Stimulated activated CD4-positive, alpha-beta T cell treated with anti-CD3 and anti-CD28 coated beads, Interleukin-1b, Interleukin-23, amount 100 ng/mL, for 24 hours (primary cell): ENCODE measurements at places on chromosomes 11 and 22.
A peak's percentile ranks its signal among the peaks of the same experiment; 100 is the strongest.

GRCh38 chr22:22857607-22858558, 29.7 kb upstream of the IGLL5 start:
- no peak for DNase-seq

DNA sequence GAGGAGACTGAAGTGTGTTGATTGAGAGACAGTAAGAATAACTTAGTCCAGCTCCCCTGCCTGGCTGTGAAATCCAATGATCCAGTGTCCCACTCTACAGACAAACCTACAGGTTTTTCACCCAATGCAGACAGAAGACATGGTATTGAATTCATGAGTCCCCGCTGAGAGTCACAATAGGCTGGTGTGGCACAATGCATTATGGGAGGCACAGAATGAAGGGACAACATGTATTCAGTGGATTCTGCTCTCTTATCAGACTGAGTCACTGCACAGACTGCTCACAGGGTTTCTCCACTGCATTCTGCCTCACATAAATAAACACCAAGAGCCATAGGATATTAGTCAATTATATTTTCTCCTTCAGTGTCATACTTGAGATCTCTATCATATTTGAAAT, 55.2 kb upstream of the TOP3B start:
- DNase-seq = no peak

DNA sequence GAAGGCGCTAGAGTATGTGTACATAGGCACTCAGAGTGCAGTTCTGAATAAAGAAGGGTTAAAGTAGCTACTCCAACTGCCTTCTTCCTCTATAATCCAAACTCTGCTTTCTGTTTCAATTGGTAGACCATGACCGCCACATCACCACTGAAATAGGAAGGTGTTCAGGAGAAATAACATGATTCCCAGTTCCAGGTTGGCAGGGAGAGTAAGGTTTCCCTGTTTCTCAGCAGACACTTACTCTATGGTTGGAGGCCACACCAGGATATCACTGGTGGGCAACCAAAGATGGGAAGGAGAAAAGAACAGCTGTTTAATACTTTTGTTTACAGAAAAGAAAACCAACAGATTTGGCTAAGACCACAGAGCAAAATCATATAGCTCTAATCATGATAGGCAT, 37.9 kb downstream of the PAK1 start:
- no peak for DNase-seq

DNA sequence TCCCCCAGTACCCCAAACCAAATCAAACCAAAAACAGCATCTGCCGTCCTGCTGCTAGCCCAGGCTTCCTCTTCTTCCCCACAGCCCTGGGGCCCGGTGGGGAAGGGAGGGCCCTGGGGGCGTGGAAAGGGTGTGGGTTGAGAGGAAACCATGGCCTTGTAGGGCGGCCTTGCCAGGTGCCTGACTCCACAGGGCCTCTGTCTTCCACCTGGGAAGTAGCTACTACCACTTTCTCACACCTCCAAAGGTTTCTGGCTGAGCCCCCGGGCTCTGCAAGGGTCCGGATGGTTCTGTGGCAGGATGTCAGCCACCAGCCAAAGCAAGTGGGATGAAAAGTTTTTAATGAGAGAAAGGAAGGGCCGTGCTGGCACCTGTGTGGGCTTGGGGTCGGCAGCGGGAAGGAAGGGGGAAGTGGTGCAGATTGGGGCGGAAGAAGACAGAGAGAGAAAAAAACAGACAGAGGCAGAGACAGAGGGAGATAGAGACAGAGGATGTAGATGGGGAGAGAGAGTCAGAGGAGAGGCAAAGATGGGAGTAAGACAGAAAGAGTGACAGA, 10.5 kb downstream of the TPST2 start:
- DNase-seq = no peak

GRCh38 chr22:45285263-45286058, 712 bp downstream of the UPK3A start:
- DNase-seq = no peak

- no peak for DNase-seq
Measured at GRCh38 chr11:116312570-116313391, 460.0 kb downstream of the BUD13 start.

DNA sequence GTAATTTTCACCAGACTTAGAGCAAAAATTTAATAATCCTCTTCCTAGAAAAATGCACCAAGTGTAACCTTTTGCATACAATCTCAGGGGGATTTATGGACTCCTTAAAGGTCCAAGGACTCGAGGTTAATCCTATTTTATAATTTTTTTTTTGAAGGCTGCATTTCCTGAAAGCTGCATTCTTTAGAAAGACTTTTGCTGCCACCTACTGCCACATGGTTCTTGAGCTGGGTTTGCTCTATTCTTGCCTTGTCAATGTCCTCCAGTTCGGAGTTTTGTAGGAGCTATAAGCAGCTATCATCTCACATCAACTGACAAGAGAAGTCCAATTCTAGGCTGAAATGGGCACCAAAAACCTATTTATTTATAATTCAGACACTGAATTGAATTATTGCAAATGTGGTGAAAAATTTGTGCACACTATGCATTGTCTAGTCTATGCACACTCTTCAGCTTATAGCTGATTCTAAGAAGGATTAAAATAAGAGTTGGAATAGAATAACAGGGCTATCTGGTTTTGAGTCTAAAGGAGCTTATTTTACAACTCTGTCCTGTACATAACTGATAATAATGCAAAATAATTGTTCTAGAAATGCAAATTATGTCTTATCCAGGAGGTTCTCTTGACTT, 31.3 kb downstream of the TRAF6 start:
- no peak for DNase-seq

- DNase-seq = no peak
Measured at GRCh38 chr22:41222846-41223507, 17.8 kb downstream of the CHADL start.

DNA sequence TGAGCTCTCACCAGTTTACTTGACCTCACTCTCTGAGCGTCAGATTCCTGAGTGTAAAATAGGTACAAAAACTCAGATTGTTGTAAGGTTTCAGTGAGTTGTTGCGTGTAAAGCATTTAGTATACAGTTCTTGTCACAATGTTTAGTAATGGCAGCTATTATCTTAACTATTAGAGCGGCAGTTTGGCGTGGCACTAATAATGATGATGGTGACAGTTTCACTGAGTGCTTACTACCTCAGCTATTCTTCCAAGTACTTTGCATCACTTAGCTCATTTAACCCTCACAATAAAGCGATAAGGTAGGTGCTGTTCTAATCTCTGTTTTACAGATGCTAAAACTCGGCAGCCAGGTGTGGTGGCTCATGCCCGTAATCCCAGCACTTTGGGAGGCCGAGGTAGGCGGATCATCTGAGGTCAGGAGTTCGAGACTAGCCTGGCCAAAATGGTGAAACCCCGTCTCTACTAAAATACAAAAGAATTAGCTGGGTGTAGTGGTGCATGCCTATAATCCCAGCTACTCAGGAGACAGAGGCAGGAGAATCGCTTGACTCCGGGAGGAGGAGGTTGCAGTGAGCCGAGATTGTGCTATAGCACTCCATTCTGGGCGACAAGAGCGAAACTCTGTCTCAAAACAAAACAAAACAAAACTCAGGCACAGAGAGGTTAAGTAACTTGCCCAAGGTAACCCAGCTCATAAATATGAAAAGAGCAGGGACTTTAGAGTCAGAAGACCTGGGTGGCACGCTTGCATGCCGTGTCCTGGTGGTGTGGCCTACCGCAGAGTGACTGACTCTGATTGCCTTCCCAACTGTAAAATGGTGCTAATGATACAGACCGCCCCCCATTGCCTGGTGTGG, 76.2 kb downstream of the PTPRJ start:
- no peak for DNase-seq

DNA sequence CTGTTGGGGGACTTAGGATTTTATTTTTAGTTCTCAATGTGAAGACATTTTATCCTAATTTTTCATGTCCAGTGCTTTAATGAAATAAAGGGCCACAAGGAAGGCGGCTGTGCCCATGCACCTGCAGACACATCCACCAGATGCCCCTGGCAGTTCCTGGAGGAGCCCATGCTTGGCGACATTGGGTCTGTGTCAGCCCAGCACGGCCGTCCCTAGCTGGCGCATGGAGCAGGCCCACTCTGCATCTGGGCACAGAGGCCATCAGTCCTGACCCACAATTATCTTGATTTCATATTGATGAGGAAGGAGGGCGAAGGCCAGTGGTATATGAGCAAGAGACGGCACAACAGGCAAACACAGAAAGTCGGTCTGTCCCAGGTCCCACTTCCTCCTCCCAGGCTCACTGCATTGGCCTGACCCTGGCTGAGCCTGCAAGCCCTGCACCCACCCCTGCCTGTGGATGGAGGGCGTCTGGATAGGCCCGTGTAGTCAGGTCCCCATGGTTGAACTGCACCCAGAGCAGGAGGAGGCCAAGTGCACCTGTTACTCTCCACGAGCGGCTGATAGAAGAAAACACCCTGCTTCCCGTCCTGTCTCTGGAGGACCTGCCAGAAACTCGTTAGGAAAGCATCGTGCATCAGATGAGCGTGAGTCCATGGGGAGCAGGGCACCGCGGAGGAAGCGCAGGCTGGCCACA, 296.9 kb downstream of the BRD1 start:
- DNase-seq = no peak

DNA sequence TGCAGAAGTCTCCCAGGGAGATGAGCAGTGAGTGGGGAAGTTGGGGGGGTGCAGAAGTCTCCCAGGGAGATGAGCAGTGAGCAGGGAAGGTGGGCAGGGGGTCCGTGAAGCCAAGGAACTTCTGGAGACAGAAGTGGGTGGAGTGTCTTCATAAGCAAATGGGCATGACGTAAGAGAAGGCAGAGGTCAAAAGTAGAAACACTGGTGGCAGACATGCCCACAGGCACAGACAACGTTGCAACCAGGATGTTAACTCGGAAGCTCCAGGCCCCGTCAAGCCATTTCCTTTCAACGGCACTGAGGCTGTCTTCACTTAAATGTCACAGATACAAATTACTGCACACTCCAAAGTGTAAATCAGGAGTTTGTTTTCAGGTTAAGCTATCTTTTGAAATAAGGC, 186.1 kb downstream of the SHANK2 start:
- no peak for DNase-seq

DNA sequence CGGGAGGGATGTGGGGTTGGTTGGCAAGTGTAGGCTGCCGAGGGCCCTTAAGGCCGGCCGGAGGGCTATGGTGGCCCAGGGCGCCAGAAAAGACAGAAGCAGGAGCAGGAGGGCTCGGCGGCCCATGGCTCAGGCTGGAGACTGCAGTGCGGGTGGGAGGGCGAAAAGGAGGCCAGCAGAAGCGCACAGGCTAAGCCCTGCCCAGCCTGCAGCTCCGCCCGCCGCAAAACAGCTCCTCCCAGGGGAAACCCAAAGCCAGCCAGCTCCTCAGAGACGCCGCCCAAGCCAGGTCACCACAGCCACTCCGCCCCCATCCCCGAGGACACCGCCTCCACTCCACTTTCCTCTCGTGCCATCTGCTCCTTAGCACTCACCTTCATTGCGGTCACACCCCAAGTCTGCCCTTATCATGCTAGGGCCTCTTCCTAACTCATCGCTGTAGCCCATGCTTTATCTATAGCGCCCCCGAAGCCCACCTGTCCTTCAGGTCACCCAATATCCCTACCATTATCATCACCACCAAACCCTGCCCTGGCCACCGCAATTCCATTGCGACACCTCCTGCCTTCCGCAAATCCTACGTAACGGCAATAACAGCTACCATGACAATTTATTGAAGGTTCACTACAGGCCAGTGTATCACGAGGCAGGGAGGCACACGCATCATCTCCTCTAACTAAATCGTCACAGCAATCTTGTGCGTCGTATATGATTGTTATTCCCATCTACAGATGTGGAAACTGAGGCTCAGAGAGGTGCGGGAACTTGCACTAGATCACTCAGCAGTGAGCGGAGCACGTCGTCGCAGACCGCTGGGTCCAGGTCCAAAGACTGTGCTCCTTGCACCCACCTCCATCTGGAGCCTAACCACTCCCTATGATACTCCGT, at the start of gene PRCP:
Gene PRCP (minus strand): TSS at position 154 of the 888 bp plus-strand sequence. CDS start 28 bp downstream, at position 126.
- peak; percentile 94 for DNase-seq

GRCh38 chr11:16603245-16603644, 135.2 kb upstream of the C11orf58 start:
- no peak for DNase-seq

DNA sequence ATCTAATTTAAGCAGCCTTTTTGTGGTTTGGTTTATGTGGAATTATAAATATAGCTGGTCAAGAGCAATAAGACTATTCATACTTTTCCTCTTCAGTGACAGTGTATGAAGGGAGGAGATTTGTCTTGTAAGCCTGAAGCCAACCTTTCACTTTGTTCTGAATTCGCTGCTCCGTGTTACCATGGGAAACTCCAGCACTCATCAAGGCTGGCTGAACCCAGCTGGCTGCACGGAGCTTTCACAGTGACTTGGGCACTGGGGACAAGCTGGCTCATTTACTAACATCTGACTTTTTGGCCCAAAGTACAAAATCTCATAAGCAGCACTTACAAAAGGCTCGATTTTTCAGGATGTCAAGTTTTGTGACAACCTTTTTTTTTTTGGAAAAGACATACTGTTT, 120.4 kb upstream of the GRIA4 start:
- no peak for DNase-seq

DNA sequence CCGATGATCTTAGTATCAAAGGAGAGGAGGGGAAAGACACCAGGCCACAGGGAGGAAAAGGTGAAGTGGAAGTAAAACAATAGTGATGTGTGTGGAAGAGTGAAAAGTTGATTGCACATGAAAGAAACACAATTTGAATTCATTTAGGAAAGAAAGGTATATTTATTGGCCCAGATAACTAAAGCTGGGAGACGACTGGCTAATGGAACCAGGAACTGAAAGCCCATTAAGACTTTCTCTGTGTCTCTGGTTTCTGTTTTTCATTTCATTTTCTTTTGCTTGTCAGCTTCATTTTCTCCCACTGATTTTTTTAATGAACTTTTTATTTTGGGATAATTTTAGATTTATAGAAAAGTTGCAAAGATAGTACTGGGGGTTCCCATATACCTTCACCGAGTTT, 5.1 kb upstream of the DCHS1 start:
- no peak for DNase-seq

DNA sequence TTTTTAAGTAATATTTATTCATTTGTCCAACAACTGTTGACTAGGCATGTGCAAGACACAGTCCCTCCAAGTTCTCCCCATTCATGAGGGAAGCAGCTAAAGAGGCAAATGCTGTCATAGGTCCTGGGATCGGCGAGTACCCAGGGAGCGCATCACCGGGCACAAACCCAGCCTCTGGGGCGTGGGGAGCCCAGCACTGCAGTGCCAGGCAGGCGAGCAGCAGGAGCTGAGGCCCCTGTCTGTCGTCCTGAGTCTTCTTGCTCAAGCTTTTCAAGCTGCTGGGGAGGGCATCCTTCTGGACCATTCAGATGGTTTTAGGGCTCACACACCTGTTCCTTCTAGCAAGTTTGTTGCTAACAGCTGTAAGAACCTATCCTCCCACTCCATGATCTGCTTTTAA, 62.1 kb downstream of the PPFIA1 start:
- DNase-seq = no peak

- no peak for DNase-seq
Measured at GRCh38 chr22:37760152-37760551, 47.6 kb upstream of the GCAT start.
